ENCODE measurements at places on chromosomes 3 and 15.

DNA sequence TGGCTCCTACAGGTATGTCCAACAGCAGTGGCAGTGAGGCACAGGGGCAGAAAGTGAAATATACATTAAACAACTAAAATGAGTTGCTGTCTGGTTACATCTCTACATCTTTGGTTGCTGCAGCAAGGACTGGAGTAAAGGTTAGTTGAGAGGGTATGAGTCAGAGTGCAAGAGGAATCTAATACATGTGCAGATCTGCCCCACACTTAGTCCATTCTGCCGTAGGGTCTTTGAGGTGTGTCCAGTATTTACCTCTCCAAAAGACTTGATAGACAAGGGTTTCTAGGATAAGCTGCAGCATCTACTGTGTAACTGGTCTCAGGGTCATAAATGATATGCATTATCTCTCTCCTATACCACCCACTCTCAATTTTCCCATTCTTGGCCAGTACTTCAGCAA is 6.2 kb upstream of the NEDD4 start:
- no peak for DNase-seq

GRCh38 chr3:191244242-191244867 is 45.3 kb downstream of the OSTN start:
- no peak for DNase-seq

GRCh38 chr3:181274025-181274424 is 284.5 kb upstream of the DNAJC19 start:
- no peak for DNase-seq

DNA sequence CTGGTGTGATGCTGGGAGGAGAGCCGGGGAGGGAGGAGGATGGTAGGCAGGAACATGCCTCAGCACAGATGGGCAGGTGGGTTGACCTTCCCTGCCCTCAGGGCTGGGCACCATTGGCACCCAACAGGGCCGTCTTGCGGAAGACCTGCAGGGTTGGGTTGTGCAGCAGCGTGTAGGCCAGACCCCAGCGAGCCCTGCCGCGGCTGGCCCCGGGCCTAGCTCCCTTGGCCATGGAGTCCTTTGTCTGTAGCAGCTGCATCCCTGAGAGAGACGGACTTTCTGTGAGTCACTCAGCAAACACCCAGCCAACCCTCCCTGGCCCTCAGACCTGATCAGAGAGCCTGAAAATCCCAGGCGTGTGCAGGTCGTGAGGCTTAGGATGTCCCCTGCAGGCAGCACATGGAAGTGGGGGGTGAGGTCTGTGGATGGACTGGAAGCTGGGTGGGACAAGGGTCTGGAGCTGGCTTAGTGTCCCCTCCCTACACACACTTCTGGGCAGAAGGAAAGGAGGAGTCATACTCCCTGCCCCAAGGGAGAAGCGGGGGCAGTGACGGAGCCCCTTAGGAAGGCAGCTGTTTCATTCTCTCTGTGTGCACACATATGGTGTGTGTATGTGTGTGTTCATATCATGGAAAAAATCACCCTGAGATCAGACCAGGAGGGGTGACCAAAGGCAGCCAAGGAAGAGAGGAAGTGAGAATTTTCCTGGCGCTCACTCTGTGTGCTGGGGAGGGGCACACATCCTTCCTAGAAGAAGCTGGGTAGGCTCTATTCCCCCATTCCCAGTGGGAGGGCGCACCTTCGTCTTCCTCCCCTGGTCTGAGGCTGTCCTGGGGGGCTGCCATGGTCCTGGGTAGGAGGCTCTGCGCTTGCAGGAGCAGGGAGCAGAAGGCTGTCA is 6.7 kb downstream of the ISLR start:
- no peak for DNase-seq

- DNase-seq, result no peak
Observed at GRCh38 chr15:88284318-88284998, 27.9 kb upstream of the NTRK3 start.

DNA sequence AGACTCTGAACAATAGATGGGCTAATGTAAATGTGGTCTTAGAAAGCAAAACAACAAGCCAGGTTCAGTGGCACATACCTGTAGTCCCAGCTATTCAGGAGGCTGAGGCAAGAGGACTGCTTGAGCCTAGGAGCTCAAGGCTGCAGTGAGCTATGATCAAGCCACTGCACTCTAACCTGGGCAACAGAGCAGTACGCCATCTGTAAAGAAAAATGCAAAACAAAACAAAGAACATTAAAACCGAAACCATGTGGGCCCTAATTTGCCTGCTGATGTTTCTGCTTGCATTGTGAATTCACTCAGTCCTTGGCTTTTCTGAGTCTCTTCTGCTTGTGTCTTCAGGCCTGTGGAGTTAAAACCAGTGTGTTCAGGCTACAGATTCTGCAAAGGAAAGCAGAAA is 56.7 kb downstream of the CCNL1 start:
- DNase-seq, result no peak

DNA sequence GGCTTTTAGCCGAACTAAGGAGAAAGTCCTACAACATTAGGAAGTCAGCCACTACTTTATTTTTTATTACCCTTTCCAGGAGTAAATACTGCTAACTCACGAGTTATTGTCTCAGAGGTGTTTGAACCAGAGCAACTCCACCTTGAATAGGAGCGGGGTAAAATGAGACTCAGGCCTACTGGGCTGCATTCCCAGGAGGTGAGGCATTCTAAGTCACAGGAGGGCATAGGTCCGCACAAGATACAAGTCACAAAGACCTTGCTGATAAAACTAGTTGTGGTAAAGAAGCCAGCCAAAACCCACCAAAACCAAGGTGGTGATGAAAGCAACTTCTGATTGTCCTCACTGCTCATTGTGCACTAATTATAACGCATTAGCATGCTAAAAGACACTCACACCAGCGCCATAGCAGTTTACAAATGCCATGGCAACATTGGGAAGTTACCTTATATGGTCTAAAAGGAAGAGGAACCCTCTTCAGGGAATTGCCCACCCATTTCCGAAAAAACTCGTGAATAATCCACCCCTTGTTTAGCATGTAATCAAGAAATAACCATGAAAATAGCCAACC is 555.9 kb downstream of the IGSF11 start:
- DNase-seq, result no peak

- no peak for DNase-seq
Observed at GRCh38 chr3:148026009-148026588, 616.9 kb downstream of the ZIC1 start.

DNA sequence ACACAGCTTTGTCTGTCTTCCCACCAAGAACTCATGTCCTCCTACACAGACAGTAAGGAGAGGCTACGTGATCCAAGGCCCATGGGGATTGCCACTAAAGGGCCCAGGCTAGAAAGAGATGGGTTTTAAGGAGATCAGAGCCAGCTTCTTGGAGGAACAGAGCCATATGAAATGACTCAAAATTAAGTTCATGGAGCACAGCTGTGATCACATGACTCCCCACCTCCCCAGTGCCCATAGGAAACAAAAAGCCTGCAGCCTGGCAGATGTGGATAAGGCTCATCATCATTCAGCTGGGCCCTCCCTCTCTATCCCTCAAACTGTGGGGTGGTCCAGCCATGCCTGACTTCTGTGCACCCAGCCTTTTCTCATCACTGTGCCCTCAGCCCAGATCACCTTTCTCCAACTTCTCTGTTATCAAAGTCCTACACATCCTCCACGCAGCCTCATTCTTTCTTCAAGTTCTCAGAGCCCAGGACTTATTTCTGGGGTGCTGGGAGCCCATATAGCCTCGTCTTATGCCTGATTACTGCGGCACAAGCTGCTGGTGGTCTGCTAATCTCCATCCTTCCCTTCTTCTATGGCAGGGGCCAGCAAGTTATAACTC is 137.6 kb downstream of the SMAD6 start:
- no peak for DNase-seq

DNA sequence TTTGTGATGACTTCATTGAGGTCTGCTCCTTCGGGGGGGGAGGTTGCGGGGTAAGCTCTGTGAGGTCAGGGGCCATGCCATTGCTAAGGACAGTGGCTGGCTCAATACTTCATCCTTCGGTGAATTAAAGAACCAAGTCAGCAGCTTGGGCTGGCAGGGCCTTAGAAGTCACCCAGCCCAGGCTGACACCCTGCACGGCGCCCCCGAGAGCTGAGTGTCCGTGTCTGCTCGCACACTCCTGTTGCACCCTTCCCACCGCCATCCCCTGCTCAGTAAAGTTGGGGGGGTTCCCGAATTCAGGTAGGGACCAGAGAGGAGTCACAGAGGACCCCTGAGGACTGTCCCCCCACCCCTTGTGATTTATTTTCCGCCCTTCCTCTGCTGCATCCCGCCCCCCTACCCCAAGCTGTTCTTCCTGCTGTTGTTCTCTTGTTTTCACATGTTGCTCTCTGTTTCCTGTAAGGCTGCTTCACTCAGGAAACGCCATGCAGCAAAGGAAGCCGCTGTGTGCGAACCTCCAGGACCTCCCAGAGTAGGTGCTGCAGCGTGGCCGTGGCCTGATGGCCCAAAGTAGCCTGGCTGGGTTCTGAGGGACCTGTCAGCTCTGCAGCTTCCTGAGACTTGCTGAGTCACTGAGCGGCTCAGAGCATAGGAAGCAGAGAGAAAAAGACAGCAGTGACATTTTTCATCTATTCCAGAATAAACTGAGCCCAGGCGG is 14.4 kb downstream of the EFCC1 start:
- no peak for DNase-seq

DNA sequence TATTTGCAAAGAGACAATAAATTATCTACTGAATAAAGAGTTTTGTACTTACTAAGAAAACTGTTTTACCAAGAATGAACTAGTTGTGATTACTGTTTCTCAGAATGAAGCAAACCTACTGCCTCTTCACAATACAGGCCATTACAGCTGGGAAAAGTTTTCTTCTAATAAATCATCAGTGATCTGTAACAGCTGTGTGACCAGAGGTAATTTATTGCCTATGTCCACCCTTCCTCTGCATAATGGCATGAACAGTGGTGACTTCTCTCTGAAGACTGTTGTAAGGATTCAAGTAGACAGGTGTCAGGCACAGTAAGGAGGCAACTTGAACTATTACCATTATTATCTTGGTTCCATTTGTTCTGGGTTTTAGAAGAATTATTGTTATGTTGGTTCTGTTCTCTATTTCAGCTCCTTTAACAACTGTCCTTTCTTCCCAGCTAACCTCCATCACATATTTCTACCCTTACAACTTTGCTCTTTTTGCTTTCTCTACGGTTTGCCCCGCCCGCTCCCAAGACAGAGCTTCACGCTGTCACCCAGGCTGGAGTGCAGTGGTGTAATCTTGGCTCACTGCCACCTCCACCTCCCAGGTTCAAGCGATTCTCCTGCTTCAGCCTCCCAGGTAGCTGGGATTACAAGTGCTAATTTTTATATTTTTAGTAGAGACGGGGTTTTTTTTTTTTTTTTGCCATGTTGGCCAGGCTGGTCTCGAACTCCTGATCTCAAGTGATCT is 51.5 kb downstream of the PRKAR2A start:
- no peak for DNase-seq

DNA sequence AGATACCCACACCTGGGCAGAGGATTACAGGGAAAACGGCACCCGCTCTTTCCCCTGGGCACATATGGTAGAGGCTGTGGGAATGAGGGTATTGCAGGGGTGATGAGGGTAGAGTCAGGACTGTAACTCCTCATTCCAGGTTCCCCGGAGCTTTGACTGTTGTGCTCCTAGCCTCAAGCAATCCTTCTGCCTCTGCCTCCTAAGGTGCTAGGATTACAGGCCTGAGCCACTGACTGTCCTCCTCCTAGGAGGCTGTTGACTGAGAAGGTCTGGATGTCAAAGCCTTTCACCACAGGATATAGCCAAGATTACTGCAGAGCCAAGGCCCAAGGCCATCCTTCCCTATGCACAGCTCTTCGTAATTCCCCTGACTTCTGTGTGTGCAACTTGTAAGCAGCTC is 1.1 kb upstream of the MPI start:
- DNase-seq, result no peak

GRCh38 chr3:109114746-109115145 is 3.2 kb downstream of the MORC1 start:
- DNase-seq, result no peak

DNA sequence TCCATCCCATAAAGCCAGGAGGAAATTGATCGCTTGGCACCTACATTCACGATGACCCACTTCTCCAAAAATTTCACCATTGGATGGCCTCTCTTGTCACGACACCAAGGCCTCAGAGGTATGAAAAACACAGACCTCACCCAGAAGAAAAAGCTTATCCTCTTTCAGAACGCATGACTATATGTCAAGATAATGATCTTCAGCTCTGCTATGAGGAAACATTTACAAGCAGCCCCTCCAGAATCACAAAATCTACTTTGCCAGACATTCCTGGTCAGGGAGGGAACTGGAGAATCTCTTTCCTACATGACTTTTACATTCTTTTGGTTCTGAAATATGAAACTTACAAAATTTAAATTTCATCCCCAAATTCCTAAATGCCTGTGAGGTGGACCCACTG is 122.7 kb downstream of the WNT5A start:
- DNase-seq, result no peak

DNA sequence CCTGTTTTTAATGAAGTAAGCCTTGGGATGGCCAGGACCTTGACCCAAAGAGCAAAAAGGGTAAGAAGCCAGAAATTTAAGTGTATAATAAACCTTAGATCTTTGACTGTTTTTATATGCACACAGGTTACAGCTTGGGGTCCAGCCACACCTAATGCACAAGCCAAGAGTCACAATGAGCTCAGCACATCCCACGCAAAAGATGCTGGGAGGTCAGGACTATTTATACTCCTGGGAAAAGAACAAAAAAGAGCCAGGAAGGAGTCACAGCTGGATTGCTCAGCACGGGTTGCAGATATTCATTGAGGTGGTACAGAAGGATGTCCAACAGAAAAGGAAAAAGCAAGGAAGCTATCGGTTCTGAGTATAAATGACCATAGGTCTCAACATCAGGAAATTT is 536.3 kb downstream of the NTRK3 start:
- DNase-seq, result no peak

DNA sequence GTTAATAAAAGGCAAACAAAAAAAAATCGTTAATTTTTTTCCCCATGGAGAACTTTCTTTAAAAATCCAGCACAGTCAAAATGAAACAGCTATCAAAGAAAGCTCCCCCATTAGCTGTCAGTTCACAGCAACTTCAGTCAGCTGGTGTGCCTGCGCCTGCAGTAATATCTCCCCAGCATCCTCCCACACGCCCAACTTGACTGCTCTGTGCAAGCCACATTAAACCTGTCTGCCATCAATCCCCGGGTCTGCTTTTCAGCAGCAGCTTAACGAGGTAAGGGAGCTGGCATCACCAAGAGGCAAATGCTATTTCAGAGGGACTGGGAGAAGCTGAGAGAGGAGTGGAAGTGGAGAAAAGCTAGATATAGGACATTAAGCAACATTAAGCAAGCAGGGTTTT is 337.5 kb downstream of the GAP43 start:
- no peak for DNase-seq

DNA sequence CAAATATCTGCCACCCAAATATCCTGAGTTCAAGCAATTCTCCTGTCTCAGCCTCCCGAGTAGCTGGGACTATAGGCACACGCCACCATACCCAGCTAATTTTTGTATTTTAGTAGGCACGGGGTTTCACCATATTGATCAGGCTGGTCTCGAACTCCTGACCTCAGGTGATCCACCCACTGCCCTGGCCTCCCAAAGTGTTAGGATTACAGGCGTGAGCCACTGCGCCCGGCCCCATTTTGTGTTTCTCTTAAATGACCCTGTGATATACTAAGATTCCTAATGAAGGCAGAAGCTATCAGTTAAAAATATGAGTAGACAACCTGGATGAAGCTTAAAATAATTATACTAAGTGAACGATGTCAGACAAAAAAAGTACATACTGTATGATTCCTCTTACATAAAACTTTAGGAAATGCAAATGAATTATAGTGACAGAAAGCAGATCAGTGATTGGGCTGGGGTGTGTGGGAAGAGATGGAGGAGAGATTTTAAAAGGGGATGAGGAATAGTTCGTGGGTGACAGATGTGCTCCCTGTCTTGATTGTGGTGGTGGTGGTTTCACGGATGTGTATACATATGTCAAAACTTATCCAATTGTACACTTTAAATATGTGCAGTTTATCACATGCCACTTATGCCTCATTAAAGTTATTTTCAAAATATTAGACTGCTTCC is 3.8 kb upstream of the KLHL40 start:
- DNase-seq, result no peak
